ENCODE measurements at places on chromosomes 7 and 10.
A peak's percentile ranks its signal among the peaks of the same experiment; 100 is the strongest.

GRCh38 chr7:150734254-150734653 is 3.0 kb upstream of the GIMAP5 start:
- DNase-seq = no peak

GRCh38 chr7:114660126-114660486 is 245.5 kb downstream of the FOXP2 start:
- DNase-seq = no peak

DNA sequence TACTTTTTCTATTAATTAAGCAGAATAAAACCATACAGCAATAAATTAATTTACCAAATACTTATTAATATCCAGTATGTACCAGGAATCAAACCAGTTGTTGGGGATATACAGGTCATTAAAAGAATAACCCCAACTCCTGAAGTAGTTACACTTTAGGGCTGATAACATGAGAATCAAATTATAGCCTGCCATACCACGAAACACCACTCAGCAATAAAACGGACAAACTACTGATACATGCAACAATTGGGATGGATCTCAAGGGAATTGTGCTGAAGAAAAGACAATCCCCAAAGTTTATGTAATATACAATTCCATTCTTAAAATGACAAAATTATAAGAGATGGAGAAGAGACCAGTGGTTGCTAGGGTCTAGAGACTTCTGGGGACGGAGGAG is 22.7 kb downstream of the MCMBP start:
- no peak for DNase-seq

DNA sequence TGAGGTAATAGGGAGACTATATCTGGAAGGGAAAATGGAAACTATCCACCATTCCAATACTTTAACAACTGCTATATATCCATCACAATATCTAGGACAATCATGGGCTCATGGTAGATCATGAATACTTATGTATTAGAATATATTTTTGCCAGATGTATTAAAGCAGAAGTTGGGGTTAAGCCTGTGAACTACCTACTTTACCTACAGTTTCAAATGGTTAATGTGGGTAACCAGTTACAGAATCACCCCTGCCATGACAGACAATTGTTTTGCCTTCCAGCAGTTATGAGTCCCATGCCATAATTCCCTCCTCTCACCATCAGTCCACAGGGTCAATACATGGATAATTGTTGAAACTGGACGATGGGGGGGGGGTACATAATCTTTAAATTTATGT is 29.9 kb upstream of the RAPGEF5 start:
- no peak for DNase-seq

DNA sequence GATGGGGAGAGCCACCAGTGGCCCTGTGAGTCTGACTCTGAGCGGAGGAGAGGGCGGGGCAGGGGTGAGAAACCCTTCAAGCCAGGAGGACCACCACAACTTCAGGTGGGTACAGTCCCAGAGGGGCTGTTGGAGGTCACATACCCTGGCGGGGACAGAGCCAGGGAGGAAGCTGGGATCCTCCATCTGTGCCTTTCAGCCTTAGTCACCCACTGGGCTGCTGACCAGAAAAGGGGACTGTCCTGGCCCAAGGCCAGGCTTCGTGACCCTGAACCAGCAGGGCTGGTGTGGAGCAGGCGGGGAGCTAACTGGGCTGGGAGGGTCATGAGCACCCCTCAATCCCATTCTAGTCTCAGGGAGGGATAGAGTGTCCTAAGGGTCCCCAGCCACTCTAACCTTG is 1.5 kb upstream of the CALHM3 start:
- peak; percentile 21 for DNase-seq

DNA sequence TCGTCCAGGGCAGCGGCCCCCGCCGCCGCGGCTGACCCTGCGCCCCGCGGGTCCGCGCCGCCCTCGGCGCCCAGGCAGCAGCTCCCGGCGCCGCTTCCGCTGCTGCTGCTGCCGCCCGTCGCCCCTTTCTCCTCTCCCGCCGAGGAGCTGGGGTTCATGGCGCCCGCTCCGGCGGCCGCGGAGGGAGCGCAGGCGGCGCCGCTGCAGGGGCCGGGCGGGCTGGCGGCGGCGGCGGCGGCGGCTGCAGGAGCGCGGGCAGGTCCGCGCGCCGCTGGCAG is 286 bp downstream of the DGKI start:
- no peak for DNase-seq

- no peak for DNase-seq
Observed at GRCh38 chr10:59175538-59176240, 754 bp upstream of the PHYHIPL start.

GRCh38 chr7:93194386-93194785 is 31.9 kb downstream of the HEPACAM2 start:
- DNase-seq = peak; percentile 54

GRCh38 chr7:130279286-130279685 is 12.6 kb downstream of the CPA2 start:
- DNase-seq = no peak

DNA sequence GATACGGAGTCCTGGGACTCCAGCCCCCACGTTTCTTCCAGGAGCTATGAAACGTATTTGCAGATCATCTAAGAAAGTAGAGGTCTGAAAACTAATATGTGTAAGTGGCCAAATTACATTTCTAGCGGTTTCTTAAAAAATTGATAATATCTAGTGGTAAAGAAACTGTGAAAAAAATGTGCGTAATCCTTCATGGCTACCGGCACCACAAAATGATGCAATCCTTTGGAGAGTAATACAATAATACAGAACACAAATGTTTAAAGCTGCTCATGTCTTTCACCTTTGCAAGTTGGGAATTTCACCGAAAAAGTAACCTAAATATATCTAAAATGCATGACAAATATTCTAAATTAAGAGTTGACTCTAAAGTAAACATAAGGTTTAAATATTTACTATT is 742.1 kb downstream of the GRID1 start:
- DNase-seq = no peak

DNA sequence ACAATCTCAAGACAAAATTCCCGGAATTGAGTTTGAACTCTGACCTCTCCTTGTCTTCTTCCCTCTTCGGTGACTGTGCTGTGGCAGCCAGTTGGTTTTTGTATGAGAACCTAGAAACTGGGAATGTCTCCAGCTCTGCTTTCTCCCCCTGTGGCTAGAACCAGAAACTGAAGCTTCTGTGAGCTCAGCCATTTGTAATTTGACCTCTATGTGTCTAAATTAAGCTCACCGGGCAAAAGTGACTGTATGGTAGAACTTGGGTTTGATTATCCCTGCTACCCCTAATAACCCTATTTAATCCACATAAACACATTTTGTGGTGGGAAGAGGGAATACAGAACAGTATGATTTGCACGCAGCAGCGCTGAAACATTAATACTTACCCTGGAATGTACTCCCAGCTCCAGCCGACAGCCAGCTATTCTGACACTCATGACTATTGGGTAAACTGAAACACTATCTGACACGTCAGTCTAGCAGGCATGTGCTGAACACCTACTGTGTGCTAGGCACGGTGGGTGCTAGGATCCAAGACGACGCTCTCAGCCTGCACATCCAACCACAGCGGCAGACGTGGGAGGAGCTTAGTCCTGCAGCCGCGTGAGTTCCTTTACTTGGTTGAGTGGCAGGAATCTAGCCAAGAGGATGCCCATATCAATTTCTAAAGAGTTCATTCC is 324.8 kb downstream of the SFMBT2 start:
- peak; percentile 7 for DNase-seq

DNA sequence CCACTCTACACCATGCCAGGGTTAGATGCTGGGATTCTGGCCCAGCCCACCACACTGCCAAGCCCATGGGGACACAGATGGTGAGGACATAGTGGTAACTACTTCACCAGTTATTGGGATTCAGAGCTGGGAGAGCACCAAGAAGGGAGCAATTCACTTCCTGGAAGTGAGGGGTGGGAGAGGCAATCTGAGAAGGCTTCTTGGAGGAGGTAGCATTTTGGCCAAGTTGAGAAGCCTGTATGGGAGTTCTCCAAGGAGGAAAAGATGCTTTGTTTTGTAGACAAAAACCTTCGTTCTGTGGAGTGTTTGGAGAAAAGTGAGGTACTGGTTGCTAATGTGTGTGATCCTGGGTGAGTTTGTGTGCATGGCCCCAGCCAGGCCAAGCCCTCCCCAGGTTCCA is 3.8 kb upstream of the PRKRIP1 start:
- DNase-seq = no peak

DNA sequence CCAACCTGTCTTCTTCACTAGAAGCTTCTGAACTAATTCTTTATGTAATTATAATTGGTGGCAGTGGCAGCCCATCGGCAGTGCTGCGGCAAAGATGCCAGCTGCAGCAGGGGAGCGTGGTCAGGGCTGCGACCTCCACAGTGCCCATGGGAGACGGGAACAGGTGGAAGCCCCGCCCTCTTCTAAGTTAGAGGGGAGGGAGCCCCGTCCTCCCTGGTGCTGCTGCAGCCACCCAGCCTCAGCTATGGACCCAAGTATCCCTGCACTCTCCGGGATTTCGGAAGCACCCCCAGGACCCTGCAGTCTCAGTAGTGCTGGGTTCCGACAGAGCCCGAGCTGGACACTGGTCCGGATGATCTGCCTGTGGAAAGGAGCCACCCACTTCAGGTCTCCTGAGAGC is 117.0 kb upstream of the MBL2 start:
- DNase-seq = no peak

DNA sequence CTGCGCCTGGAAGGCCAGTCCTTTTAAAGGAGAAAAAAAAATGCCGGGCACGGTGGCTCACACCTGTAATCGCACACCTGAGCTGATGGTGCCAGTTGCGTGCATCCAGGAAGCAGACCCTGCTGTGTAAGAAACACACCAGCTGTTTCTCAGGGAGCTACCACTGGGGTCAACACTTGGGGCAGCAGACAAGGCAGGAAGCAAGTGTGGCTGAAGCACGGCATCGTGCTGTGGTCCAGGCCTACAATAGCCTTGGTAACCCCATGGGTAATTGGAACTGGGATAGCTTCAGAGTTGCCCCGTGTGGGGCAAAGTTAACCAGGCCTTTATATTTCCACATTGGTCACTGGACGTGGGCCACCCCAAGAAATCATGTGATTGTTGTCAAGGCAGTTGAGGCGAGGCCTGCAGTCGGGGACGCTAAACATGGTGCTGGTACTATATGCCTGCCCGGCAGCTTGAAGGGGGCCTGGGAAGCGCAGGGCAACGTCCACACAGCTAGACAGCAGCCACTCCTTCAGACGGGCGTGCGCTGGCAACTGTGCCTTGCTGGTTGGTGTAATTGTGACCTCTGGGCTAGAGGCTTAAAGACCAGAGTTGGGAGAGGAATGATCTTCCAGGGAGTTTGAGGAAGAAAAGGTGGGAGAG is 2.5 kb upstream of the TACR2 start:
- no peak for DNase-seq

- DNase-seq = no peak
Observed at GRCh38 chr10:107413971-107414370, 249.5 kb upstream of the SORCS1 start.

DNA sequence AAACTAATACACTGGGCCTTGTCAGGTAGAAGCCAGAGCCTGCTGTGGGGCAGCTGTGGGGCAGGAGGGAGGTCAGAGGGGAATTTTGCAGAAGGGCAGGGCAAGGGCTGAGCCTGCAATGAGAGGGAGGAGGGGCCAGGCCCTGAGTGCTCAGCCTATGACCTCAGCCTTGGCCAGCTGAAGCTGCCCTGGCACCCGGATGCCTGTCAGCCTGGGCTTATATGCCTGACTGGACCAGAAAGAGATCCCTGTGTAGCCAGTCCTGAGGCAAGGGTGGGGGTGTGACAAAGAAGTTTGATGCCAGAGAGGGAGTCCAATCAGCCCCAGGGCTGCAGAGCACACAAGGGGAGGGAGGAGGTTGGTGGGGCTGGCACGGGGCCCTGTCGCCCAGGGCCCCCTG is 22.3 kb upstream of the PRRT4 start:
- no peak for DNase-seq

- DNase-seq = no peak
Observed at GRCh38 chr7:115572111-115572510, 458.5 kb downstream of the TFEC start.

DNA sequence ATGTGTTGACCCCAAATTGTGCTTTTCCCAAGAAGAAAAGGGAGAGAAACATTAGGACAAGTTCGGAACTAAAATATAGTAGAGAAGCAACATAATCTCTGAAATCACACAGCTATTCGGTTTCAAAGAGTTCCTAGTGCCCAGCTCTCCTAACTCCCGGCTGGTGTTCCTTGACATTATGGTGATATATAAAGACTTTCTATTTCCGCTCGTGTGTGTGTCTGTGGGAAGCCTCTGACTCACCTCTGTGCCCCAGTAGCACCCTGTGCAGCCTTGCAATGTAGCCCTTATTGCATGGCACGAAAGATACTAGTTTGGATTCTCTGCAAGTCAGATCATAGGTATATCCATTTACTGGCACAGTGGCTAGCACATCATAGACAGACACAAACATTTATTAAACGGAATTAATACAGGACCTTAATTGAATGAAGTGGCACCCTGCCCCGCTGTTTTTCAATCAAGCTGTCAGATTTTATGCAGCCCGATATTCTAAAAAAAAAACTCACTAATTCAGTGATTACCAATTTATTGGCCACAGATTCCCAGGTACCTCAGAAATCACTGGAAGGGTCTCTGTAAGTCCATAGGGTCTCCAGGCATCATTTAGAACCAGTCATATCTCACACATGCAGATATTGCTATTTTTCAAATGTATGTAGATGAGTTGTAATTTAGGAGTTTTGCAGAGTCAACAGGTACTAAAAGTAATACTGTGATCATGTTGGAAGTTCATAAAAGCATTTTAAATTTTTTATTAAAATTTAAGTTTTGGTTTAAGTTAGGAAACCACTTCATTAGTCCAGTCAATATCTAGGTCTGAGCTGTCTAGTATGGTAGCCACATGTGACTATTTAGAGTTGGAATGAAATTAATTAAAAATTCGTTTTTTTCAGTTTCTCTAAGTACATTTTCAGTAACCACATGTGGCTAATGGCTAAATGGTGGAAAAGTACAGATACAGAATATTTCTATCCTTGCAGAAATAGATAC is 43.3 kb downstream of the SFTPD start:
- DNase-seq = peak; percentile 24

- DNase-seq = no peak
Observed at GRCh38 chr7:69822386-69822785, 224.1 kb downstream of the AUTS2 start.

GRCh38 chr10:102347236-102347828 is 48.2 kb upstream of the NFKB2 start:
- DNase-seq = peak; percentile 48

- no peak for DNase-seq
Observed at GRCh38 chr10:110780704-110781103, 91.0 kb upstream of the PDCD4 start.

DNA sequence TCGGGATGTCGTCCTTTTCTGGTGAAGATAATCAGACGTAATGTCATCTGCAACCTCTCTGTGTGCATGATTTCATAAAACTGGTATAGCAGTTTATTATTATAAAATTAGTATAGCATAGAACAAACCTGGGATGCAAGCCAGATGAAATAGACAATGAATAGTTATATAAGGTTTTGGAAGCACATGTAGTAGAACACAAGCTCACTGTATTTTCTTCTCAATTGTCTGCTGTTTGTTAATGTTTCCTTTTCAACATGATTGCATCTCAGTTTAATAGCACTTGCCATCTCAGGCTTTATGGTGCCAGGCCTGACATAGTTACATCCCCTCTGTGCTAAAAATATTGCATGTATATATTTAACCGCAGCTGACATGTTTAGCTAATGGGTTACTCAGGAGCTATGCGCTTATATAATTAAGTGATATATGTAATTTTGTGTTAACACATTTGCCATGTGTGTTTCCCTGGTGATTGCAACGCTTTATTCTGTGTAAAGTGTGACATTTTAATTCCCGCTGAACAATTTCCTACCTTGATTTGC is 132.7 kb downstream of the ARID5B start:
- DNase-seq = no peak
